ENCODE measurements at places on chromosomes 1 and 21. TPM values are rescaled to one million over a fixed set of nuclear protein-coding genes. Genes with fewer than 3 reads are reported as not detected.

The TPTE gene
- total RNA-seq = not detected

The FMO5 gene
- 3.3 TPM for total RNA-seq

The RAB3B gene
- not detected for total RNA-seq

The C1orf87 gene
- total RNA-seq = not detected

The TNNT2 gene
- total RNA-seq = 10,350 TPM

The RNF220 gene
- 71.2 TPM for total RNA-seq

The TMOD4 gene
- 0.62 TPM for total RNA-seq

The SLC30A10 gene
- total RNA-seq = 0.42 TPM

The EPHA2 gene
- total RNA-seq = 7.6 TPM

The CPLANE2 gene
- total RNA-seq = 9.7 TPM

The SH3D21 gene
- 1.1 TPM for total RNA-seq

The BATF3 gene
- 1.6 TPM for total RNA-seq

The BCAN gene
- total RNA-seq = 0.52 TPM

The UBE2U gene
- 1.2 TPM for total RNA-seq

The FTCD gene
- total RNA-seq = 1.5 TPM

The MMEL1 gene
- total RNA-seq = not detected

The CHIT1 gene
- not detected for total RNA-seq

The PARS2 gene
- total RNA-seq = 4.0 TPM

The TMPRSS15 gene
- not detected for total RNA-seq

The FNBP1L gene
- 23.6 TPM for total RNA-seq

The LHX4 gene
- not detected for total RNA-seq

The LAD1 gene
- total RNA-seq = 2.2 TPM

The PDZK1IP1 gene
- total RNA-seq = not detected

The OPTC gene
- total RNA-seq = not detected

The UBR4 gene
- 56.3 TPM for total RNA-seq

The LRRC42 gene
- total RNA-seq = 13.2 TPM

The FALEC gene
- total RNA-seq = not detected

The ATF3 gene
- total RNA-seq = 14.6 TPM

The NGF gene
- total RNA-seq = 3.2 TPM

The OLIG2 gene
- total RNA-seq = not detected

The NTMT2 gene
- total RNA-seq = 5.9 TPM

The NUF2 gene
- 0.77 TPM for total RNA-seq

The SMIM12 gene
- total RNA-seq = 33.6 TPM

The PDPN gene
- total RNA-seq = 20.9 TPM

The SHISAL2A gene
- total RNA-seq = not detected

The KRTAP12-1 gene
- total RNA-seq = not detected

The MTARC2 gene
- 24.9 TPM for total RNA-seq

The SLC6A9 gene
- total RNA-seq = 1.6 TPM

The HMGB4 gene
- not detected for total RNA-seq

The RYR2 gene
- 828 TPM for total RNA-seq

The ZFP69 gene
- total RNA-seq = 1.9 TPM

The BEST4 gene
- total RNA-seq = 0.12 TPM

The IVL gene
- not detected for total RNA-seq

The LHX8 gene
- total RNA-seq = not detected

The SEMA4A gene
- total RNA-seq = 0.69 TPM

The NOS1AP gene
- 5.0 TPM for total RNA-seq

The HTR6 gene
- not detected for total RNA-seq

The SETDB1 gene
- total RNA-seq = 19.2 TPM
